ENCODE measurements at places on chromosomes 7 and 10. TPM values are rescaled to one million over a fixed set of nuclear protein-coding genes. Genes with fewer than 3 reads are reported as not detected.

The SPDYE8 gene
- total RNA-seq = not detected

The ENKUR gene
- total RNA-seq = not detected

The OR2A7 gene
- total RNA-seq = not detected

The PKD2L1 gene
- total RNA-seq = not detected

The RBP4 gene
- 1.1 TPM for total RNA-seq

The IGFBP3 gene
- 29,310 TPM for total RNA-seq

The LRMDA gene
- total RNA-seq = 0.13 TPM

The LRRD1 gene
- not detected for total RNA-seq

The FAM20C gene
- total RNA-seq = 64.1 TPM

The GPNMB gene
- 38.2 TPM for total RNA-seq

The SPDYE2B gene
- not detected for total RNA-seq

The C10orf105 gene
- not detected for total RNA-seq

The KCP gene
- total RNA-seq = not detected

The SERPINE1 gene
- 2,000 TPM for total RNA-seq

The ENO4 gene
- 0.51 TPM for total RNA-seq

The PPP1R9A gene
- total RNA-seq = not detected

The TMEM270 gene
- not detected for total RNA-seq

The SFRP5 gene
- total RNA-seq = not detected

The CD36 gene
- 1.3 TPM for total RNA-seq
